ENCODE measurements at places on chromosomes 12 and 14.

- no peak for DNase-seq
Measured at GRCh38 chr12:13223941-13224340, 27.4 kb downstream of the EMP1 start.

DNA sequence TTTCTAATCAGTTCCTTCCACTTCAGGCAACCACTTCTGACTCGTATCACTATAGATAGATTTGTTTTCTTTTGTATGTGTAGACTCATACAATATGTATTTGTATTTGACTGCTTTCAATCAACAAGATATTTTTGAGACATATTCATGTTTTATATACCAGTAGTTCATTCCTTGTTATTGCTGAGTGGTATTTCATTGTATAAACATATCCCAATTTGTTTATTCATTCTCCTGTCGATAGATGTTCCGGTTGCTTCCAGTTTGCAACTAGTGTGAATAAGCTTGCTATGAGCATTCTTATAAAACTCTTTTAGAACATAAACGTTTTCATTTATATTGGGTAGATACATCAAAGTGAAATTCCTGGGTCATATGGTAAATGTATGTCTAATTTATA, 119.2 kb downstream of the FIGNL2 start:
- DNase-seq, result no peak

DNA sequence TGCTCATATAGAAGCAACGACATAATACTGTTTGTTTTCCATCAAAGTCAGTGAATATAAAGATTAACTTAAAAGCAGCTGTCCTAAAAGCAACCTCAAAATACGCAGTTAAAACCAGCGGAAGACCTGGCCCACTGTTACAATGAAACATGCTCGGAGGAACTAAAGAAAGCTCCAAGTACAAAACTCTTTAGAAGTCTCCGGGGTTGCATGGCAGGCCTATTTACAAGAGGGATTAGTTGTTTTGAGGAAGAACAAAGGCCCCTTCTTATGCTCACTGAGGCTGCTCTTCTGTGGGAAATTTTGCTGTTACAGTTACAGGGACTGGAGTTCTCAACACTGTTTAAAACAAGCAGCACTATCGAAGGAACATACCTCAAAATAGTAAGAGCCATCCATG, 75.9 kb upstream of the C12orf71 start:
- DNase-seq, result no peak

DNA sequence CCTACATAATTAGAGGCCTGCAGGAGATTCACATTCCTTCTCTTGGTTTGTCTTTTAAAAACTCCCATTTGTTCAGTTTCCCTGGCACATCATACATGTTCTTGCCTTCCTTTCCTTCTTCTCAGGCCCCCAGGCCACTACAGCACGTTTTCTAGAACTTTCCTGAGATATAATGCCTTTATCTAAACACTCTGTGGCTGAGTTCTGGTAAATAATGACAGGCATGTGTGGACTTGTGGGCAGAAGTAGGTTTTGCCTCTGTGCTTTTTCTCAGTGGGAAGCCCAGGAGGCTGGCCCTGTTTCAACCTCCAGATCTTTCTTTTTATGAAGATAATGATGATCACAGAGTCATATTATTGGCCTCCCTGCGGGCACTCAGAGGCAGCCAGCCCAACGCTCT, 117.2 kb downstream of the TMX1 start:
- no peak for DNase-seq

- no peak for DNase-seq
Measured at GRCh38 chr12:89166121-89166520, 186.2 kb downstream of the DUSP6 start.

DNA sequence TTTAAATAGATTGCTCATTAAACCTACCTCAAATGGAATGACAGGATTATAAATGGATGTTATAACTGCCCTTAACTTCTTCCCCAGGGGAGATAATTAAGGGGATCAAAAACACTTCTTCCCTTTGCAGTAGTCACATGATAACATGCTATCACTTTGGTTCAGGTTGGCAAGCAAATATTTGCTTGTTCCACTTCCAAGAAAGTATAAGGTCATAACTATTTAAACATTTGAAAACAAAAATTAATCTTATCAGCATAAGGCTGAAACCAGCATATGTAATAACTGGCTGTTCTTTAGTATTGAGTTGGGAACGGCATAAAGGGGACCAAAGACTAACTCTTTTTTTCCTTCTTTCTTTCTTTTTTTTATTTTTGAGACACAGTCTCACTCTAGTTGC, 2.4 kb upstream of the LYZ start:
- DNase-seq, result no peak

- no peak for DNase-seq
Measured at GRCh38 chr14:32513571-32514009, 184.5 kb downstream of the AKAP6 start.

GRCh38 chr14:104926619-104927431, 2.1 kb downstream of the PLD4 start:
- no peak for DNase-seq

DNA sequence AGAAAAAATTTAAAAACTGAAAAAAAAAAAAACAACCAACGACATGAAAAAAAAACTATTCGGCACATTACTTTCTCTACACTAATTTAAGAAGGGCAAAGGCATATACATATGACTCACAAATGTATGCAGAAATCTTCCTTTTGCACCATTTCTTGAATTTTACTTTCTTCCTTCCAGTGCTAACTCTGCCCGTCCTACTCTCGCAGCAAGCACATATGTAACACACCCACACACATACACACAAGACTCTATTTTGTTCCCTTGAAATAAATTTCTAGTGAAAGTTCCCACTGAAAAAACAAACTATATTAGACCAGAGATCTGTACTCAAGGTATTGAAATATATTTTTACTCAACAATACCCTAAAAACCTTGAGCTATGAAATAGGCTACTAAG, 14.6 kb downstream of the BTG1 start:
- DNase-seq, result no peak

DNA sequence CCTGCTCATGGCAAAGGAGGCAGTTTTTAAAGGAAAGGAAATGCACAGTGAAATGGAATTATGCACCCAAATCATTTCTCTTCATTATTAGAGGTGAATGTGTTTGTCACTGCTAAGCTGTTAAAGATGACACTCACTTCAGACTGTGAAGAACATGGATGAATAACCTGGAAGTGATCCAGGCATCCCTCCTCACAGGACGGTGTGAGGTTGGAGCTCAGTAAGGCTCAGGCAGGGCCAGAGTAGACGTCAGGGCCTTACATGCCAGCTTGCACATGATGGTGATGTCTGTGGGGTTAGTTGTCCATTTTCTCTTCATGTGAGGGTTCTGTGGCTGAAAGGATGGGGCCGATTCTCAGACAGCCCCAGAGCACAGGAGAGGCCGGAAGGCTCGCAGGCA, 273.1 kb downstream of the PCNX1 start:
- no peak for DNase-seq

DNA sequence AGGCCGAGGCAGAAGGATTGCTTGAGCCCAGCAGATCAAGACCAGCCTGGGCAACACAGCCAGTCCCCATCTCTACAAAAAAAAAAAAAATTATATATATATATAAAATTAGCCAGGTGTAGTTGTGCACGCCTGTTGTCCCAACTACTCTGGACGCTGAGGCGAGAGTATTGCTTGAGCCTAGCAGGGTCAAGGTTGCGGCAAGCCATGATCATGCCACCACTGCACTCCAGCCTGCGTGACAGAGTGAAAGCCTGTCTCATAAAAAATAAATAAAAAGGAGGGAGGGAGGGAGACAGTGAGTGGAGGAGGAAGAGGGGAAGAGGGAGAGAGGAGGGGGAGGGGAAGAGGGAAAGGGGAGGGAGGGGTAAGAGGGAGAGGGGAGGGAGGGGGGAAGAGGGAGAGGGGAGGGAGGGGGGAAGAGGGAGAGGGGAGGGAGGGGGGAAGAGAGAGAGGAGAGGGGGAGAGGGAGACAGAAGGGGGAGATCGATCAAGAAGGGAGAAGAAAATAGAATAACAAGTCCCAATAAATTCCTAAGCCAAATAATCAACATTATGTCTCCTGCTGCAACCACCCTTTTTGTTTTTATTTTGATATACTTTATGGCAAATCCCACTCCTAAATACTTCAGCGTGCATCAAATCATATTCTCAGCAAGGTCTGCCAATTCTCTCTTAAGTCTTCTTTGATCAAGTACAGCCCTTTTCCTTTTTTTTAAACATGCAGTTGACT, 163.9 kb downstream of the MED13L start:
- DNase-seq, result no peak

- DNase-seq, result no peak
Measured at GRCh38 chr12:65196762-65197567, 27.6 kb downstream of the LEMD3 start.

DNA sequence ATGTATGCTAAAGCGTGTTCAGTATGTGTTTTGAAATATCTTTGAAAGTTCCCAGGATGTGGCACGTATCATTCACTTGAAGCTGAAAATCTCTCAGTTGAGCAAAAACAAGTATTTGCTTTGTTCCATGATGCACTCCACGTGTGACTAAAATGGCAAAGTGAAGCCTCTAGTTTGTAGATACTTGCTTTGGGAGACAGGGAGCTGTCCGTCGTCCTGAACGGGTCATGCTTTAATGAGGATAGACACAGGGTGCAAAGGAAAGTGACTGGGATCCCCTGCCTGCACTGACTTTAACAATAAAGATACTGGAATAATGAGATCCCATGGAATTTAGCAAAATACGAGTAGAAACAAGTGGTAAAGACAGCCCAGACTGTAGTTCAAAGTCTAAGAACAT, 991.4 kb downstream of the NRXN3 start:
- no peak for DNase-seq

- no peak for DNase-seq
Measured at GRCh38 chr14:22131749-22132476, 457.1 kb downstream of the DAD1 start.

GRCh38 chr12:2306012-2306411, 253.2 kb downstream of the CACNA1C start:
- DNase-seq, result no peak

DNA sequence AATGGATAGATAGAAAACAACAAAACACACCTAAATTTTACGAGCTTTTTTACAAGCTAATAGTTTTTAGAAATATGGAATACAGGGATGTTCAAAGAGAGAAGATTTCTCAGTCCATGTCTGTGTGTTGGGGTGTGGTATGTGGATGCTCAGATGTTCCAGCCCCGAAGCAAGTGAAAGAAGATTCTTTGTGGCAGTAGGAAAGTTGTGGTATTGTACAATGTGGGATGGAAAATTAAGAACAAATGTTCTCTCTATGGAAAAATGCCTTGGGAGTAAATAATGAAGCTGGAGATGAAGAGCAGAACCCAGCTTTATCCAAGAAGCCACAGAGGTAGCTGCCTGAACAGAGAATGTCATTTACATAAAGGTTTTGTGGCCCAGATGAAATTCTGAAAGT, 150.3 kb upstream of the PRKD1 start:
- DNase-seq, result no peak

DNA sequence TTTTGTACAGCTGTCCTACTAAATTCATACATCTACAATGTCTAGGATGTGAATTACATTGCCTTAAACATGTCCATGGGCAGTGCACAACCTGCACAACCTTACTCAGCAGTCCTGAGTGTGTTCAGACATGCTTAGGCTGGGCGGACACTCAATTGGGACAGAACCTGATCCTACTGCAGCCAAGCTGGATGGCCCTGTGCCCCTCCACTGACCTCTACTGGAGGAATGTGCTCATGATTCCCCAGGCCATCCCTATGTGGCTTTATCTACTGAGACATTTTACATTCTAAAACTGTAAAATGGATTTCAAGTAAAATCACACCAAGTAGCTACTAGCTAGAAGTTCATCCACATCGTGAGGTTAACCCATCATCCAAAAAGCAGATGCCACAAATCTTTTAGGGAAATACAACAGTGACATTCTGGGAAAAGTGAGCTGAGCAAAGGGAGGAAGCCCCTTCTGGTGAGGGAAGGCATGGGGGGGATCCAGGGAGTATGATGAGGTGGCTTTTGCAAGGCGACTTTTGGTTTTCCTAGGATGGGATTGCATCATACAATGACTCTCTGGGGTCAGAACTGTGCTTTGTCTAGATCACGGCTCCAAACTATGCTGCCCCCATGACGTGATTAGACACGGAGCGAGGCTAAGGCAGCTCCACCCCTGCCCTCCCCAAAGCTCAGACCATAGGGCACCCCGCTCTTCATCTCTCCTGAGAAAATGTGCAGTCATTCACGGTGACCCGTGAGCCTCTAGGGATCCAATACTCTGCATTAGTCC, 911.7 kb upstream of the TMEM132C start:
- peak; percentile 32 for DNase-seq

GRCh38 chr14:53807542-53807941, 149.1 kb downstream of the BMP4 start:
- no peak for DNase-seq

DNA sequence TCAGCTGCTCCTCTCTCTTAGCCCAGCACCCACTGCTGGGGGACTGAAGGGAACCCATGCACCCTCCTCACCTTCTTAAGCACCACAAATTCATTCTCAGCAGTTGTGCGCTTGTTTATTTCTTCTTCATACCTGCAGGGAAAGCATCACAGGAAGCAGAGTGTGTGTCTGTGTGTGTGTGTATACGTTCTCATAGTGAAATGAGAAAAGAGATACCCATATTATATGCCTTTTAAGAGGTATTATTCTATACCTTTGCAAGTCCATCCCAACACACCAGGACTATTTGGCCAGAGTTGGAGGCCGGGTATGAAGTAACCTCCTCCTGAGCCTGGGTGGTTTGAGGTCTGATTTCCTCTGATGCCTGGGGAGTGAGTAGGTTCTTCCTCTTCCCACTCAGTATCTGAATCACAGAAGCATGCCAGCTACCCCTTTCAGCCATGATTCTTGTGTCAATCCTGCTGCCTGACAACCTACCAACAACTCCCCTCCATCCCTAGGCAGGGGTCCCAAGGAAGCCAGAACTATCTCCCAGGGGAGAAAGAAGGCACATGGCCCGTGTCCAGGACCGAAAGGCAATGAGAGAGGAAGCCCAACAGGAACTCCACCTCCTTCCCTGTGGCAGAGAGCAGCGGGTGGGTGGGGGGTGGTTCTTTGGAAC, 3.0 kb downstream of the KRT73 start:
- no peak for DNase-seq

DNA sequence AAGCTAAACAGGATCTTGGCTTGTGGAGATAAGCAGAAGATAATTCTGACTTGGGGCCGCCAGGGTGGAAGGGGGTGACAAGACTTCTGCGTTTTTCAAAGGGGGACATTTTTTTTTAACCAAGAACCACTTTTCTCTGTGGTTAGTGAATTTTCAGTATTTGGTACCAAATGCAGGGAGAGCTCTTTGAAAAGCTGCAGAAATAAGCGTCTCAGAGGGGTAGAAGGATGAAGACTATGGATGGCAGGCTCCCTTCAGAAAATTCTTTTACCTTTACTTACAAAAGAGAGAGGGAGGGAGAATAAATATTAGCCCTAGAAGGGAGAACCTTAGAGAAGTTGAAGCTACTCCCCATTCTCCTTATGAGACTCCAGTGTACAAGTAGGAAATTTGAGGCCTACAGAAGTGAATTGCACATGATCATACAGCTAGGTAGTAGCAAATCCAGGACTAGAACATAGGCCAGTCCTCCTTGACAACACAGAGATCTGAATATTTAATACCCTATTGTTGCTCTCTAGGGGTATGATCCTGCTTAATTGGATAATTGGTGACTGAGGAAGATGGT, 840 bp downstream of the MRPL52 start:
- DNase-seq, result no peak

GRCh38 chr14:20470603-20470901, 1.3 kb downstream of the PNP start:
- DNase-seq, result peak; percentile 24
